ENCODE measurements at places on chromosomes 11 and 22.

GRCh38 chr11:104324276-104324675 lies 160.3 kb upstream of the PDGFD start:
- no peak for DNase-seq

DNA sequence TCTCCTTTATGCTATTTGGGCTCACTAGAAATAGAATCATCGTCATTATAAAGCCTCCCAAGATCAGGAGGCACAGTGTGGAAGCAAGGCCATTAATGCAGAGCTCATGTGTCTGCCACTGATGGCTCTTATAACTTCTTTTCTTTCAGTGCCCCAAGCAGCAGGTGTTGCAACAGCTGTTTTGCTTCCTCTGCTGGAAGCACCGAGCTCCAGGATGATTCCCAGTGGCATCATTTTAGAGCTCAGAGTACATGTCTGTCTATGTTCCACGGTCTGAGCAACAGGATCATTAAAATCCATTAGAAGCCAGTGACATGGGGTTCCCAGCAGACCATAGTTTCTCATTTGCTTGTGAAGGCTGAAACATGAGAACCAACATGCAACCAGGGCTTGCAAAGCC lies 803.0 kb upstream of the FAT3 start:
- no peak for DNase-seq

DNA sequence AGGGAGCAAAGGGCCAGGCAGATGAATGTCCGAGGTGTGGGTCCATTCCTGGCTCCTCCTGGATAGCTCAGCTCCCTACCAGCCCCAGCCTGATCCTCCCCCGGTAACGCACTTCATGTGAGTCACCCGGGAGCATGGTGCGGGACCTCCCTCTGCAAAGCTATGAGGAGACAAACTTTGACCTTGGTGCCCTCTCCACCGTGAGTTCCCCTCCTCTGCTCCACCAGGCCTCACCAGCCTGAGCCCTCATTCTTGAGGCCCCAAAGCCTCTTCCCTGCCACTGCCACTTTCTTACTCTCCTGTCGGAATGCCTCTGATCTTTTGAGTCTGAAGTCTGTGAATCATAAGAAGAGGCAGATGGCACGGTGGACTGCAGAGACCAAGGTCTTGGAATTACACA lies 37.4 kb upstream of the CD82 start:
- DNase-seq = no peak

DNA sequence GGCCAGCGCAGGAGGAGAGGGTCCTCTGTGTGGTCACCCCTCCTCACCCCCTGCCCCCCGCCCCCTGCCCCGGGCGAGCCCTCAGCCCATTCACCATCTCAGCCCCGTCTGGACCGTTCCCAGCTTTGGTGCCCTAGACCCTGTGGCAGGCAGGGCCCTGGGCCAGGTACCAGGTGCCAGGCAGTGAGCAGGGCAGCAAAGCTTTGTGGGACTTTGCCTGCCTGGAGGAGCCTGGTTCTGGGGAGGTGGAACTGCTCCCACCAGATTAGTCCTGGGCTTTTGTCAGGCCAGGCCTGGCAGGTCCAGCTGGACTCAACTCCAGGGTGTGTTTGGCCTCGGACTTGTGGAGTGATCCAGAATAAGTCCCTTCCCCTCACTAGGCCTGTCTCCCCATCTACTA lies 13.7 kb upstream of the MYRF start:
- DNase-seq = no peak

- DNase-seq = no peak
Observed at GRCh38 chr11:77418155-77418970, 55.5 kb downstream of the PAK1 start.

GRCh38 chr11:101442936-101443521 lies 140.8 kb downstream of the TRPC6 start:
- DNase-seq = no peak
